Cortex of kidney (tissue), 1 donor: ENCODE measurements at places on chromosomes 1 and 21.

- no peak for DNase-seq
Observed at GRCh38 chr21:30842990-30843389, 13.4 kb upstream of the KRTAP7-1 start.

- DNase-seq, result no peak
Observed at GRCh38 chr1:165408518-165408917, 36.4 kb downstream of the RXRG start.

DNA sequence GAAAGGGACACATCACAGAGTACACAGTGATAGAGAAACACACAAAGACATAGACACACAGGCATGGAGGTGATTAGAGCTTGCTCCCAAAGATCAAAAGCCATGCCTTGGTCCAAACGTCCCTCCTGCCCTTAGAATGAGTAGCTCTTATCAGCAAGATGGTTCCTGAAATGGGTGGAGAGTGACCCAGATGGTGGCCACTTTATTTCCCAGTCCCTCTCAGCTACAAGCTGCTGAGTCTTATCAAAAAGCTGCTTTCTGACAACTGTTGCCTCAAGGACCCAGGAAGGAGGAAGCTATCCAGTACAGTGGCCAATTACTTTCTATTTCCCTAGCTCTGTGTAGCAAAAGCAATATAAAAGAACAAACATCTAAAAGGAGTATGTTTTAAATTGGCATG lies 7.7 kb upstream of the CLCA1 start:
- DNase-seq, result no peak

- DNase-seq, result no peak
Observed at GRCh38 chr1:45394342-45394741, 54.1 kb upstream of the MUTYH start.
